ENCODE measurements at places on chromosomes 3 and 15.
A peak's percentile ranks its signal among the peaks of the same experiment; 100 is the strongest.

DNA sequence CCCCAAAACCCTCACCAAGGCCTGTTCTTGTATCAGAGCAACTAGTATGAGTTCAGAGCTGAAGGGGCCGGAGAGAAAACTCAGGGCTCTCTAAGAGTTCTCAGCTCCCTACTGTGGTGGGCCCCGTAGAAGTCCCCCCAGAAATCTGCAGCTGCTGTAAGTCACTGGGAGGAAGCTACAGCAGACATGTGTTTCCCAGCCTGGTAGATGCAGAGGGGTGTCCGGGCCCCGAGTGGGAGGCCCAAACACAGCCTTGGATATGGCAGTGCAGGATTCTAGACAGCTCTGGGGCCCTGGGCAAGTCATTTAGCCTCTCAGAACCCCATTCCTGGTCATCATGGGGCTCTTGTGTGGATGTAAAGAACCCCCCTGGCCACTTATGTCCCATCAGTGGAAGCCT lies 39.2 kb upstream of the CSPG4 start:
- DNase-seq, result no peak

GRCh38 chr3:105610473-105610872 lies 243.8 kb downstream of the ALCAM start:
- no peak for DNase-seq

- DNase-seq, result no peak
Measured at GRCh38 chr3:171396048-171396447, 64.2 kb downstream of the TNIK start.

GRCh38 chr15:99582508-99582960 lies 16.8 kb downstream of the MEF2A start:
- DNase-seq, result no peak

- peak; percentile 50 for DNase-seq
Measured at GRCh38 chr3:122577409-122578031, at the start of gene PARP15. PARP15 (plus strand) TSS chr3:122577650; CDS start chr3:122577668, 18 bp downstream.

GRCh38 chr15:40933517-40933902 lies 4.4 kb downstream of the DLL4 start:
- DNase-seq, result no peak

GRCh38 chr3:170705131-170705530 lies 119.3 kb upstream of the SLC7A14 start:
- no peak for DNase-seq

DNA sequence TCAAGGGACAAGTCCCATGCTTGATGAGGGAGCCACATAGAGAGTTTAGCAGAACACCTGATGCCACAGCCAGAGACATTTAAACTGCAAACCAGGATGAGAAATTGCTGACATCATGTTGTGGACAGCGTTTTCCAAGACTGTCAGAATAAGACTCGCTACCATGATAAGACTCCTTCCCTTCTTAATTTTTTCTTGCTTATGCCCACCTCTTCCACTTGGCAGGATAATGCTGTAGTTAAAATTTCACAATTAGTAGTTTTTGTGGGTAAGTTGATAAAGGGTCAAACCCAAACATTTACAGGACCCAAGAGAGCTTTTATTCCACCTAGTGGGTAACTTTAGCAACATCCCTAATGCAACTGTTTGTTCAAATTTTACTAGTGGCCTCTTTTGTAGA lies 3.0 kb upstream of the PIAS1 start:
- DNase-seq, result no peak

DNA sequence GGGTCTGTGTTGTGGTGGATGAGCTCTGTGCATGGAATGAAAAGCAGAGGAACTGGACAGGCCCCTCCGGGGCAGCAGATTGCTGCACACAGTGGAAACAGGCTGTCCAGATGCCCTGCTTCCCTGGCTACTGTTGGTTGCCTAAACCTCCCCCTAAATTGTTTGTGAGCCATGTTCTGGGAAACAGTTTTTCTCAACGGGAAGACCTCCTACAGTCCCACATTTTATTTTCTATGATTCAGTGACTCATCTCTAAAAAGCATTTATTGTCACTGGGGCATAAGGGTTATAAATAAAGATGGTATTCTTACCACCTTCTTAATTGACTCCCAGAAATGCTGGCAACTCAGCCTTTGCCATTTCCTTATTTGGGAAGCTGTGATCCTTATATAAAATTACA lies 20.3 kb upstream of the PTPN9 start:
- no peak for DNase-seq

DNA sequence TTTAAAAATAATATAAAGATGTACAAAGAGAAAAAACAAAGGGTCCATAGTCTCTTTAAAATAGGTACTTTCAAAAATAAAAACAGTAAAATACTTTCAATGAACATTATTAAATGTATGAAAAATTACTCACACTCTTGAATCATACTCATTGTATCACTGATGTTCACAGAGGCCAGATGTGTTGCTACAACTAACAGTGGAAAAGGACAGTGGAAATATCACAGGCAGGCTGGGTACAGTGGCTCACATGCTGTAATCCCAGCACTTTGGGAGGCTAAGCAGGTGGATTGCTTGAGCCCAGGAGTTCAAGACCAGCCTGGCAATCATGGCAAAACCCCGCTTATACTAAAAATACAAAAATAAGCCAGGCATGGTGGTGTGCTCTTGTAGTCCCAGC lies 26.8 kb downstream of the NPHP3 start:
- no peak for DNase-seq

DNA sequence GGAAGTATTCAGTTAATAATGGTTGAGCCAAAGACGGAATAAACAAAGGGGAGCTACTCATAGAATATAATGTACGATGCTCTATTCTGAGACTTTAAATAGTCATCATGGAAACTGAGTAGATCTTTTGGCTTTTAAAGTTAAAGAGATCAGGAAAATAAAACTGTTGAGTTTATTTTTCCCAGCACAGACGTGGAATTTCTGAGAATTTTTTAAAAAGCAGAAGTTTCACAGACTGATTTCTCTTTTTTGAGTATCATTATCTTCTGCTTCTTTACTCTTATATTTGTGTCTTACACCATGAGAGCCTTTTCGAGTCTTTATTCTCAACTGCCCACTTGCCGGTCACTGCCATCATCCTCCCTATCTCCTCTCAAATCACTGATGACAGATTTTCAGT lies 13.2 kb downstream of the P2RY14 start:
- no peak for DNase-seq

- DNase-seq, result no peak
Measured at GRCh38 chr3:59752925-59753324, 703.1 kb upstream of the CFAP20DC start.

DNA sequence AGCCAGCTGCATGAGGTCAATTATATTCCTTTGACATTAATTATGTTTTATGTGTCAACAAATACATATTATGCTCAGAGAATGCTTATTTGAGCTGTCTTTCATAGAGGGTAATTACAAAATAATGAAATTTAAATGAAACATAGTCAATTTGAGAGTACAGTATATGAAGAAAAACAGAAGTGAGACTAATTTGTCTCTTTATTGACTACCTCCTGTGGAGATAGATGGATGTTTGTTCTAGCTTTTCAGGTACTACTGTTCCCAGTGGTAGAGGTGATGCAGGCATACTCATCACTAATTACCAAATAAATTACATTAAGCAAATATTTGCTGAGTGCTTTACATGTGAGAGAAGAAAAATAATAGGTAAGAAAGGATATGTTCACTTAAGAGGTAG lies 1129.6 kb downstream of the OTOL1 start:
- no peak for DNase-seq

DNA sequence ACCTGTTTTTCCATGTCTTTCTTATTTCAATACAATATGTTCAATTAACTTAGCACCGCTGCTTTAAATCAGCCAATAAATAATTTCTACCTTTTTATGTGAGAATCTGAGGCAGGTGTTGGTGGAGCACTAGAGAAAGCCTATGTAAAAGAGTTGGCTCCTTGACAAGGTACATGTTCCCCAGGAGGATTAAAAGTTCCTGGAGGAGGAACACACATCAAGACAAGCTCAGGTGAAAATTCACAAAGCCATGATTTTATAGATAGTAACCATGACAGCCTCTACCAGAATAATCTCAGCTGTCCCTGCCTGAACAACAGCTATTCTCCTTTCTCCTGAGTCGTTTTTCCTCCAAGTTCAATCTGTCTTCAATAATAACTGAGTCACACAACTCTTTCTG lies 3.4 kb upstream of the ZBED2 start:
- no peak for DNase-seq

GRCh38 chr15:33293713-33294334 lies 16.9 kb upstream of the RYR3 start:
- DNase-seq, result no peak

DNA sequence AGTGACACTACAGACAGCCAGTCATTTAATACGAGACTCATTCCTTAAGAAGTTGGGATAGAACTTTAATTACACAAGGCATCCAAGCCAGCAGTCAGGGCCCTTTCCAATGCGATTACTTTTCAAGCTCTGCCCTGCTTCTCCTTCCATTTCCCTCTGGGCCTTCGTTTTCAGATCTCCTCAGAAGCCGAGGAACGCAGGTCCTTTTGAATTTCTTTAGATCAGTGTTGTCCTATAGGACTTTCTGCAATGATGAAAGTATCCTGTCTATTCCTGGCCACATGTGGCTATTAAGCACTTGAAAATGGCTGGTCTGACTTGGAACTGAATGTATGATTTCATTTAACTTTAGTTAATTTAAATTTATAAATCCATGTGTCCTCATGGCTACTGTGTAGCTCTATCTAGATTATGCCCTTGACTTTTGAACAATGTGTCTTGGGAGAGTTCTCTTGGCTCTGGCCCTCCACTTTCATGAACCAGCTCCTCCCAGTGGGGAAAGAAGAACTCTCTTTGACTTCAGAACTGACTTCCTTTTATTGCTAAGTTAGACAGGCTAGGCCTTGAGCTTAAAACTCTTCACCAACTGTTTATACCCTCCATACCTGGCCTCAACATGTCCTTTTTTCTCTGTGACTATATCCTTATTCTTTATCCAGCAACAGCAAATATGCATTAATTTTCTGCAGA lies 22.6 kb downstream of the TGFBR2 start:
- peak; percentile 60 for DNase-seq

DNA sequence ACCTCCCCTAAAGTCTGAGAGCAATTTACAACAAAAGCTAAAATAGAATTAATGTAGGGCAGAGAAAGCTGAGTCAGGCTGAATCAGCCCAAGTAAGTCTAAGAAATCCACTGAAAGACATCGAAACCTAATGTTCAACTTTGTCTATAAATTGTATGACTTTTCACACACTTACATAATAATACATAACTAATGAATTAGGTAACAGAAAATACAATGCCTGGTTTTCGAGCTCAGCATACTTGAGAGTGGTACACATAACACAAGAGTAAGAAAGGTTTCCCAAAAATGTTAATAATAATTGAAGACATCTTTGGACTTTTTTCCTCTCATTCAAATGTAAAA lies 55.3 kb upstream of the VGLL4 start:
- DNase-seq, result no peak

DNA sequence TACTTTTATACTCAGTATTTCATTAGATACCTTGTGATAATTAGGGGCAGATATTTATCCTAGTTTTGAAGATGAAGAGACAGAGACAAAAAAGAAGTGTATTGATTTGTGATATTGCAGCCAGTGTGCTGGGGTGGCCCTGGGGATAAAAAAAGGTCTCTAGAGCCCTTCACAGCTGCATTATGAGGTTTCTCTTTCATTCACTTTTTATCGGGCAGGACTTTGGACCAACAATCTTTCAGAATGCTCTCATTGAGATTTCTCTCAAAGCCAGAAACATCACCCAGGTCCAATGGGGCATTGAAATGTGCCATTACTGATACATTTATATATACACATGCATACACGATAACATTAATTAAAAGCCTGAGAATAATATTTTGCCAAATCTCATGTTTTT lies 20.5 kb upstream of the SELENOT start:
- DNase-seq, result no peak

DNA sequence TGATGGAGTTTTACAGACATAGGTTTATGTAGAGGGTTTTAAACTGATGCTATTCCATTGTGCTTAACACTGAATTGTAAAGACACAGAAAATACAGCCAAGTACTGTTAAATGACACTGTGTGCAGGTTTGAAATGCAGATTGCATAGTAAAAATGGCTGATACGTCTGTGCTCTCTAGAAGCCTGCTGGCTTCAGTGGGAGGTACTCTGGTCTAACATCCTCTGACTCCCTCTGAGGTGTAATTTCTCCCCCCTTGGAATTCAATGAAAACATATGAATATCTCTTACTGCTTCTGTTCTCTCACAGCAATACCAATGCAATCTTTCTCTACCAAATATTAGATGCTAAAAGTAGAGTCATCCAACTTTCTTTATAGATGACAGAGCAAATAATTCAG lies 176.6 kb downstream of the SLC9A9 start:
- DNase-seq, result no peak

DNA sequence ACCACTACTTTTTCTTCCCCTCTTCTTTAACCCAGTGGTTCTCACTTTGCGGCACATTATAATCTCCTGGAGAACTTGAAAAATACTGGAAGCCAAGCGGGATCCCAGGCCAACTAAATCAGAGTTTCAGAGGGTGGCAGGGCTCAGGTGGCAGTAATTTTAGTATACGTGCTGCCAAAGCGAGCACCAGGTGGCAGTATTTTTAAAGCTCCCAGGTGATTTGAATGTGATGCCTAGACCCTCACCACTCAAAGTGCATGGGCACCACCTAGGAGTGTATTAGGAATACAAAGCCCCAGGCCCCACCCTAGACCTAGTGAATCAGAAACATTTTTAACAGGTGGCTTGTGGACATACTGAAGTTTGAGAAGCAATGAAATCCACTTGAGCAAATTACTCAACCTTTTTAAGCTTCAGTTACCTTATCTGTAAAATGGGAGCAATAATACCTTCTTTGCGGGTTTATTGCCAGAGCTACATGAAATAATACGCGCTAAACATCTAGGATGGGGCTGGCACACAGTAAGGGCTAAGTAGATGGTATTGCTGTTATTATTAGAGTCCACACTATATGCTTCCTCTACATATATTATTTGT lies 8.3 kb downstream of the B3GALNT1 start:
- no peak for DNase-seq

DNA sequence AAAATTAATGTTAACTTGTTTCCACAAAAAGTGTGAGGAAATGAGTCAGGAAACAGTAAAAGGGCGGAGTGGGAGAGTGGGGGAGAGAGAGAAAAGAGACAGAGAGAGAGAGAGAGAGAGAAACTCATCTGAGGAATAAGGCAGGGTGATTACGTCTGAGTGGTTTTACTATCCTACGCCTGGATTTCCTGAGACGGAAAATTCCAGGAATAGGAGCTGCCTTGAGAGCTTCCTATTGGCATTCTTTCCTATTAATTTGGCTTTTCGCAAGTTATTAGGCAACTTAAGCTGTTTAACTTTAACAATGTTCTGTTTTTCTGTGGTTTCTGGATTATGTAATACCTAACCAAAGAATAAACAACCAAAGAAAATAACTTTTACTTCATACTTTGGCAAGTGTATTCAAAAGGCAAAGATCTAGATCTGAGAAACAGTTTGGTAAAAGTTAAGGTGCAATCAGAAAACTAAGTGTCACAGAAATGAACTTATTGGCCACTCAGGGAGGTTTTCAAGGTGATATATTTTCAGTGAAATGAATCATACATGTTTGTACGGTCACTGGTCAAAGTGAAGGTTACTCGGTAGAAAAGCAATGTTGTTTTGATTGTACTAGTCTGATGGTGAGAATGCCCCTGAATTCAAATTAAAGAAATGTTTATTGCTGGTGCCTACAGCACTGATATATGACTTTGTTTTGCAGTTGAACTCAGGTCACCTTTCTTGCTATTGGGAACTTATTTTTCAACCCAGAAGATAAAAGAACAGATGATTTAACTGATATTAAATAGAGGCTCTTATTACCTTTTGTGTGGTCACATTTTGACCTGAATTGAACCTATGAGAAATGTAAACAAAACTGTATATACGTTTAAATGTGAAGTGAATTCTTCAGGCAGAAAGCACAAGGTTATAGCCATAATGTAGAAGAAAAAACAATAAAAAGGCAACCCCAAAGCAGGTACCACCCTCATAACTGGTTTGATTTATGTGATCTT lies 39.9 kb upstream of the TNFSF10 start:
- peak; percentile 83 for DNase-seq

GRCh38 chr3:44045476-44046275 lies 196.0 kb upstream of the TOPAZ1 start:
- DNase-seq, result no peak

Measured in activated CD4-positive, alpha-beta T cell treated with anti-CD3 and anti-CD28 coated beads, Interleukin-2, Interleukin-4, amounts not matched to agents 100 ng/mL and 50 ng/mL, durations not matched to agents 16 hours and 8 hours (primary cell).